ENCODE measurements at places on chromosomes 16 and 17. TPM values are rescaled to one million over a fixed set of nuclear protein-coding genes. Genes with fewer than 3 reads are reported as not detected.

The CHST6 gene
- total RNA-seq: 0.17 TPM

- no peak for DNase-seq
These were observed 174.2 kb downstream of the STX8 start for GRCh38 chr17:9401434-9401833.

GRCh38 chr17:30112794-30113193 lies 3.8 kb upstream of the NSRP1 start:
- no peak for DNase-seq

GRCh38 chr17:68353111-68353521 lies 61.8 kb downstream of the ARSG start:
- DNase-seq: no peak

GRCh38 chr16:4982056-4982867 lies 24.1 kb downstream of the SEC14L5 start:
- no peak for DNase-seq

- no peak for DNase-seq
These were observed 11.2 kb upstream of the COG7 start for GRCh38 chr16:23464196-23464595.
